Activated T-cell treated with anti-CD3 and anti-CD28 coated beads for 1 hour (primary cell): ENCODE measurements at places on chromosomes 5 and 9.

GRCh38 chr5:16889972-16890519 is 46.0 kb downstream of the MYO10 start:
- DNase-seq = no peak

DNA sequence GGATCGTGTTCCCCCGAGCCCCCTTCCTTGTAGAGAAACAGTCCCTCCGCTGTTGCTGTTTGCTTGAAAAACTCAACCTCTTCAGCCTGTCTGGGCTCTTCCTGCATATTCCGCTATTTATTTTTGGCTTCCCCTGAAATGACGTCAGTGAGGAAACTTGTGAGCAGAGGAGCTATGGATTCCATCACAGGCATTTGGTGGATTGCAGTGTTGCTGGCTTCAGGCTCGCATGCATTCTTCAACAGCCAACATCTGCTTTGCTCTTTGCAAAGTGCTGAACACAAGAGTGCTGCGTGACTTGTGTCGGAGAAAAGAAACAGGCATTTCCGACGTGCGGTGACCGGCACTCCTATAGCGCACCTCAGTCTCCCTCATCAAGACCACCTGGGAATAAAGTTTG is 232.7 kb downstream of the RFK start:
- no peak for DNase-seq

DNA sequence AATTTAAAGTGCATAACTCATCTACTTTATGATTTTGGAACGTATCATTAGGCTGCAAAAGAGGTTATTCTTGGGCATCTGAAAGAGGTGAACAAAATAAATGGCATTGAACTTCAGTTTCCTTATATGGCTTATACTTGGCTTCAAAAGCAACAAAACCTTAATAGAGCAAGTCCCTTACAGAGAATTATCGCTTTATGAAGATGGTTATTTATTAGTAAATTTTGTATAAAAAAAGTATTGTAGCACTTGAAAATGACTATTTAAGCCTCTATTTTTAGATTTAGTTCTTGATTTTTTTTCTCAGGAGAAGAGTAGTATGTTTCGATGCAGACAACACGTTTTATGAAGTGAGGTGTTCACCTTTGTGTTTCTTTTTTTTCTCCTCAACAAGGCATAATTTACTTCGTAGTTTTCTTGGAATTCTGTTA is 2.0 kb downstream of the ERBIN start:
- DNase-seq = no peak

- no peak for DNase-seq
Observed at GRCh38 chr5:41334758-41335157, 121.4 kb upstream of the C6 start.

DNA sequence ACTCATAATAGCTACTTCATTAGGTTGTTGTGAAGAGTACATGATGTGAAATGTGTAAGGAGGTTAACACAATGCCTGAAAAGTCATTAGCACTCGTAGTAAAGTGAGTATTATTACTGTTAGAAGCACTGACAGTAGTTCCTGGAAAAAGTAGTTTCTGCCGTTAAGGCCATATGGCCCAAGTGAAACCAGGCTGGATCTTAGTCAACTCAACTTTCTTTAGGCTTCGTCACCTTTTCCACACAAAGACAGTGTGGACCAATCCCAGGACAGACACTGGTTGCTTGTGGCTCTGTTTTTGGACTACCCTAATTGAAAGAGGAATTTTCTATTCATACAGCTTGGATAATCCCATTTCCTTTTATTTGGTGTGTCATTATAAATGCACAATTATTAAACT is 29.4 kb upstream of the CKMT2 start:
- no peak for DNase-seq

- no peak for DNase-seq
Observed at GRCh38 chr5:53368516-53368915, 111.9 kb upstream of the FST start.

GRCh38 chr5:160330212-160330611 is 17.8 kb upstream of the CCNJL start:
- no peak for DNase-seq

GRCh38 chr9:1707291-1707690 is 307.9 kb upstream of the SMARCA2 start:
- DNase-seq = no peak

DNA sequence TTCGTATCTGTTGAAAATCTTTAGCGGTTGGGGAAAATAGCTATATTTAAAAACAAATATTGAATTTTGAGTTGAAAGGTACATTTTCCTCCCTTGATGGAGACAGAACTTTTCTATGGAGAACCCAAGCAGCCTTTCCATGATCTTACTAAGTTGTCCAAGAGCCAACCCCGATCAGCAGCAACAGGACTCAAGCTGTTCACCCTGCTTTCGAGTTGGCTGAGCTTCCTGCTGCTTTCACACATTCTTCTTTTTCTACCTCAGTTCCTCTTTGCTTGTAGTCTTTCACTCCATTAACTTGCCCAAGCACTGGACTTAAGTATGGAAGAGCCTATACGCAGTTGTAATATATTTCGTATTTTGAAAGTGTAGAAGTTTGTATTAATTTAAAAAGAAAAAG is 59.4 kb downstream of the IL6ST start:
- DNase-seq = no peak

- no peak for DNase-seq
Observed at GRCh38 chr5:56464935-56465768, 232.0 kb upstream of the ANKRD55 start.

DNA sequence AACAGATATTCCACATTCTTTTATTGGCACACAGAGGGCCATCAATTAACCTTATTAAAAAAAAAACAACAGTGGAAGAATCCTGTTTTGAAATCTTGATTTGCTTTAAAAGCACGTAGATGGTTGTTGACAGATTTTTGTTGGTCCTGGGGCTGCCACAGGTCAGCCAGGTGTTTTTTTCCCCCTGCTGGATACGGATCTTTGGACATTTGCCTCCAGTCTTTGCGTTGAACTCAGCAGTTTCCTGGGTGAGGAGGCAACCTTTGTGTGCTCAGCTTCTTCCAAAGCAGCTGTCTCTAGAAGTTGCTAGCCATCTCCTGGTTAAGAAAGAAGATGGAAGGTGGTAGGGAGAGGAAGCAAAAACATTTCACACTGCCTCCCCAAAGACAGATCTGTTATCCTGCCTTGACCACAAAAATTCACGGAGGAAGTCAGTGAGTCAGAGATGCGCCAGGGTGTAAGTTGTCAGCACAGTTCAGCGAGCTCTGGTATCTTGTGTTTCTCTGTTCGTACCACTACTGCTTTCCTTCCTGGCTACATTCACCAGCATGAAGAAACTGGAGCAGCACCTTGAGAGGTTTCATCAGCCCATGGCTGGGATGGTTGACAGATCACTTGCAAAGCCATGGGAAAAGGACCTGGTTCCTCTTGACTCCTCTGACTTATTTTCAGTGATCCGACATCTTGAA is 207.3 kb downstream of the ARHGAP26 start:
- DNase-seq = peak; percentile 18
